ENCODE measurements at places on chromosomes 4 and X.

DNA sequence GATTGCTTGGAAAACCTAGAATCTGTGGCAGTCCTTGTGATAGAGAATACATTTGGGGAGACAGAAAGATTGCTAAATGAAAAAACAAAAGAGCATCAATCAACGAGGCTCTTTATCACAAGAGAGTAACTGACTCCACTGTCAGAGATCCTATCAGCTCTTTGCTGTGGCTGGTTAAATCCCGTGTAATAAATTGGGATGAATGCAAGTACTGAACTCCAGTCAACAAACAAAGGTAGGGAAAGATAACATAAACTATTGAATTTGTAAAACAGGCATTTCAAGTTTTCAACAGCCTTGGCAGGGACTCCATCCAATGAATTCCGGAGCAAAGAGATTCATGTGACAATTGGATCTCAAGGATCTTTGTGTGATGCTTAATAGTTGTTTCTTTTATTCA, 21.3 kb downstream of the MMRN1 start:
- DNase-seq = no peak

GRCh38 chr4:127362686-127363085, 270.1 kb upstream of the INTU start:
- no peak for DNase-seq

GRCh38 chr4:68581383-68582338, 5.5 kb upstream of the UGT2B17 start:
- no peak for DNase-seq

DNA sequence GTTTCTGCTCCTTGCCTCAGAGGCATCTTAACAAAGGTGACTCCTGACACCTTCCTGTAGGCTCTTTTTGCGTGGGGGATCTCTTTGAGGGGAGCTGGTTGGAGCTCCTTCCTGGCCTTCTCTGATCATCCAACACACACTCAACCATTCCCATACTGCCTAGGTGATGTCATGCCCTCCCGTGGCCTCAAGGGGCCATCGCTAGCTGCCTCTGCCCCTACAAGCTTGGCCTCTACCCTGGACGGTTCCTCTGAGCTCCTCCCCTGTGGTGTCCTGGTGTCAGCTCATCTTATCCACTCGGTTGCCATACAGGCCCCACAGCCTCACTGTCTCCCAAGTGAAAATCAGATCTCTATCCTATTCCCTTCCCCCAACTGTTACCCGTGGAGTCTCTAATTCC, 13.7 kb upstream of the ZNF185 start:
- DNase-seq = no peak

DNA sequence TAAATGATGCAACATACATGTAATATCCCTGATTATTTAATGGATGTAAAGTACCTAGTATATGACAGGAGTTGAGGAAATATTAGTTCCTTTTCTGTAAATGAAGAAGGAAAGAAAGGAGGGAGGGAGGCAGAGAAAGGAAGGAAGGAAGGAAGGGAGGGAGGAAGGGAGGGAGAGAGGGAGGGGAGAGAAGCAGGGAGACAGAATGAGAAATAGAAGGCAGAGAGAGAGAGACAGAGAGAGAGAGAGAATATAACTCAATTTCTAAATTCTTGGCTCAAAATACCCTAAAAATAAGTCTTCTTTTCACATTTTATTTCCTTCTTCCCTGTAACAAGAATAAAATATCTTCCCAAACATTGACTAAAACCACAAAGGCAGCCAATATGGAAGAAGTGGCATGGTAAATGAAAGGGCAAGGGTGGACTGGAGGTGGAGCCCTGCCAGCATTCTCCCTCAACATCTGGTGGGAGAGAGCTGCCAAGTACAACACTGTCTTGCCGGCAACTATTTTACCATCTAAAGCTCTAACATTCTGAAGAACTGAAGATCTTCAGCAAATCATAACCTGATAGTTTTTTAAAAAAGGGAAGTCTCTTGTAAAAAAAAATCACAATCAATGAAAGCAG, 245.1 kb downstream of the PPP3CA start:
- peak; percentile 74 for DNase-seq

GRCh38 chrX:7889680-7890079, 37.5 kb downstream of the PNPLA4 start:
- no peak for DNase-seq

- DNase-seq = no peak
Observed at GRCh38 chrX:5916945-5917344, 311.7 kb downstream of the NLGN4X start.

- DNase-seq = no peak
Observed at GRCh38 chrX:124030520-124030919, 69.0 kb downstream of the STAG2 start.

DNA sequence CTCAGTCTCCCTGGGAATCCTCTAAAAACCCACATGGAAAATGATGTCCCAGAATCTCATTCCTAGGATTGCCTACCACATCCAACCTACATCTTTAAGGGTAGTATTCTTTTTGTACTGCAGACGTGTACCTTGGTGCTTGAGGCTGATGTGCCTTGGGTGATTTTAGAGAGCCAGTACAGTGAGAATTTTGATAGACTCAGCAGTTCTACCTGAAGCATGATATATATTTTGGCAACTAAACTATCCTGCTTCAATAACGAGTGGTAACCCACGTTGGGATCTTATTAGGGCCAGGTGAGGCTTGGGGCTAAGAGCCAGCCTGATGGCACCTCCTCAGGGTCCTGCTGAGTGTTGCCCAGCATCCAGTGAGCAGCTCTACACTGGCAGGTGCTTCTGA, 140.4 kb downstream of the ZNF518B start:
- DNase-seq = no peak

GRCh38 chr4:7165874-7166201, 26.5 kb upstream of the SORCS2 start:
- DNase-seq = no peak

GRCh38 chrX:130111220-130112154, 1.2 kb upstream of the ELF4 start:
- no peak for DNase-seq

DNA sequence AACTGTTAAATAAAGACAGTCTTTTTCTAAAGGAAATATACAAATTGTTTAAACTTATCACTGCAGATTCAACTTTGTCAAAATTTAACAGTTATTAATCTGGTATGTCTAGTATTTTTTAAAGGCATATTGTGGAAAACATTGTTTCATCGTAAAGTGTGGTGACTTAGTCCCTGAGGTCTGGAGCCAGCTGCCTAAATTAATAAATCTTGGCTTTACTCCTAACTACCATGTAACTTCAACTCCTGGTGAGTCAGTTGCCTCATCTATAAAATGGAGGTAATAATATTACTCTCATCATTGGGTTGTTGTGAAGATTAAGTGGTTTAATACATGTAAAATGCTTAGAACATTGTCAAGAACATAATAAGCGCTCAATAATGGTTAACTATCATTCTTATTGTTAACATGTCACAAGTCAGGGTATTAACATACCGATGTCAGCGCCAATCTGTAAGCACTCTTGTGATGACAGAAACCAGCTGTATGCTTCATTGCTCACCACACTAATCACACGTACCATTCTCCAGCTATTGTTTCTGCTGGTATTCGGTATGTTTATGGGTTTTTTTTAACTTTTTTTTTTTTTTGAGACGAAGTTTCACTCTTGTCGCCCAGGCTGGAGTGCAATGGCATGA, 14.1 kb upstream of the SMIM43 start:
- DNase-seq = no peak

Data from coronary artery (tissue), 2 donors.